A549 treated with Hydrocortisone at 1 μM for 4 hours (cell line): ENCODE measurements at places on chromosomes 16 and 17. TPM values are rescaled to one million over a fixed set of nuclear protein-coding genes. Genes with fewer than 3 reads are reported as not detected.

The IKZF3 gene
- total RNA-seq: not detected in 5 replicates

The CES5A gene
- total RNA-seq: not detected in 5 replicates

The COPZ2 gene
- 11.4 to 20.3 TPM (median 18.1 TPM) in 5 replicates for total RNA-seq

The KCNG4 gene
- not detected in 5 replicates for total RNA-seq
